SK-N-SH (cell line): ENCODE measurements at places on chromosomes 16 and 17.
A peak's percentile ranks its signal among the peaks of the same experiment; 100 is the strongest.

- H3K4me3 ChIP-seq, result no peak overlapping the region
- H3K36me3 ChIP-seq, result no peaks in the 10 kb centered on the region
Observed at GRCh38 chr17:72034000-72034399, 86.8 kb upstream of the SOX9 start.

DNA sequence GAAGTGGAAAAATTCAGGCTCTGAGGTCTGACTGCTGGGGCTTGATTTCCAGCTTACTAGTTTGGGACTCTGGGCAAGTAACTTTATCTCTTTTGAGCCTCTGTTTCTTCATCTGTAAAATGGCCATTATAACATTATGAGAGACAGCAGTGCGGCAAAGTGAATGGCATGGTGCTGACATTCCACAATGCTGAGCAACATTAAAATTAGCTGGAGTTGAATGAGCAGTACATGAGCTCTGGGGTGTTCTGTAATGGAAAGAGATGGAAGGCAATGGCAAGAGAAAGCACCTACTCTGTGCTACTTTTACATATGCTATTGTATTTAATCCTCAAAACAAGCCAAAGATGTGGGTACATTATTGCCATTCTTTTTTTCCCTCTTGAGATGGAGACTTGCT lies 535.7 kb upstream of the CDH11 start:
- H3K4me3 ChIP-seq, result no peak overlapping the region
- H3K4me1 ChIP-seq, result peaks cover 24% of the 10 kb centered on the region; the same call in 1 of the 2 replicates
- no peak for DNase-seq
- no peak overlapping the region for H3K27ac ChIP-seq
- H3K27me3 ChIP-seq, result no peaks in the 10 kb centered on the region

GRCh38 chr16:84726079-84726668 lies 26.4 kb downstream of the USP10 start:
- DNase-seq, result peak; percentile 68
- H3K27ac ChIP-seq, result no peak overlapping the region
- no peak overlapping the region for H3K4me3 ChIP-seq
- H3K27me3 ChIP-seq, result no peaks in the 10 kb centered on the region
- H3K4me1 ChIP-seq, result peaks cover 34% of the 10 kb centered on the region; the same call in 1 of the 2 replicates

- H3K4me1 ChIP-seq, result no peaks in the 10 kb centered on the region
- H3K27me3 ChIP-seq, result no peaks in the 10 kb centered on the region
- H3K4me3 ChIP-seq, result peak overlapping the region; percentile 68
- peak; percentile 73 for DNase-seq
Observed at GRCh38 chr16:89949121-89949742, 677 bp downstream of the DEF8 start.
